ENCODE measurements at places on chromosomes 16 and 17.

DNA sequence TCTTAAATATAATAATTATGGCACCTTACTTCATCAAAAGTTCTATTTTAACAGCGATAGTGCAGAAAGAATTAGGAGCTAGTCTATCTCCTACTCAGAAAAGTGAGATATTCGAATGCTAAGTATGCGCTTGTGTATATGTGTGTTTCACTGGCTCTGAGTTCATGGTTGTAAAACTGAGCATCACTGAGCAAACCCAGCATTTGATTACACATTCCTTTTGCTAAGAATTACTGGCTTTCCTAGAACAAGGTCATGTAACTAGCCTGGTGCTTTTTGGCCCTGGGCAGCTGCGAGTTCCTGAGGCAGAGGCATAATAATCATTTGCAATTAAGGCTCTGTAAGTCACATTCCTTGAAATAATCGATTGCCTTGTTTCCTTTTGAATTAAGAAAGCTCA is 157.2 kb downstream of the SNX29 start:
- no peak for DNase-seq

DNA sequence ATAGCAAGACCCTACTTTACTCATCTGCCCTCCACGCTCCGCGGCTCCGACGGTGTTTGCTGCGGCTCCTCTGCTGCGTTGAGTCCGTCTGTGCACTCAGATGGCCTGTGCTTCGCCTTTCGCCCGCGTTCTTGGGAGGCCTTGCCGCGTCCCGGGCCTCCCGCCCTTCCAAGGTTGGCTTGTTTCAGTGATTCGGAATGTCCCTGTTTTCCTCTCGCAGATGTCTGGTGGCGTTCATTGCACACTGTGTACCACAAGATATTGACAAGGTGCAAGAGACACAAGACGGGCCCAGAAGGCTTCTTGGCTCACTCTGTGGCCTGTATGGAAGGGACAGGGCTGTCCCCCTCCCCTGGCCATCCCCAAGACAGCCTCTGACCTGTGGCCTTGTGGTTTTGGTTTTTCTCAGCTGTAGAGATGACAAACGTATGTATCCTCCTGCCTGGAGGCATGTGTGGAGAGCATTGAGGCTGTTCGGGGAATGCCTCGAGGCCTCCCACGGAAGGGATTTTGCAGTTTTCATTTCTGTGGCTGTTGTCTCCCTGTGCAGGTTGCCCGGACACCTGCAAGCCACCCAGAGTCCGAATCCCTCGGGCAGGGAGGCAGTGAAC is 15.4 kb downstream of the MGRN1 start:
- no peak for DNase-seq

DNA sequence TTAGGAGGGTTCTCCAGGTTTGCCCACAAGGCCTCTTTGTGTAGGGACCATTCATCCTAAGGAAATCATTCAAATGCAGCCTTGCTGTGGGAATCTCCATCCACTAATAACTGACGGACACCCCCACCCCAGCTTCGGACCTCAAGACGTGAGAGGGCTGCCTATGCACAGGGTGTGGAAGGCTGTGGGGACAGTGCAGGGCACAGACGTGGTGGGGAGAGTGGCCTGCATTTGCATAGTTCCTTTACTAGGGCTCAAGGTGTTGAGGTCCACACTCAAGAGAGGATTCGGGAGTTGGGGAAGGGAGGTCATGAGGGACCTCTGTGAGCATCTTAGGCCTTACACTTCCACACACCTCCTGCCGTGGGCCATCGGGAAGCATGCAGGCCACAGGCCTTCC is 9.8 kb downstream of the DUSP3 start:
- DNase-seq, result no peak

DNA sequence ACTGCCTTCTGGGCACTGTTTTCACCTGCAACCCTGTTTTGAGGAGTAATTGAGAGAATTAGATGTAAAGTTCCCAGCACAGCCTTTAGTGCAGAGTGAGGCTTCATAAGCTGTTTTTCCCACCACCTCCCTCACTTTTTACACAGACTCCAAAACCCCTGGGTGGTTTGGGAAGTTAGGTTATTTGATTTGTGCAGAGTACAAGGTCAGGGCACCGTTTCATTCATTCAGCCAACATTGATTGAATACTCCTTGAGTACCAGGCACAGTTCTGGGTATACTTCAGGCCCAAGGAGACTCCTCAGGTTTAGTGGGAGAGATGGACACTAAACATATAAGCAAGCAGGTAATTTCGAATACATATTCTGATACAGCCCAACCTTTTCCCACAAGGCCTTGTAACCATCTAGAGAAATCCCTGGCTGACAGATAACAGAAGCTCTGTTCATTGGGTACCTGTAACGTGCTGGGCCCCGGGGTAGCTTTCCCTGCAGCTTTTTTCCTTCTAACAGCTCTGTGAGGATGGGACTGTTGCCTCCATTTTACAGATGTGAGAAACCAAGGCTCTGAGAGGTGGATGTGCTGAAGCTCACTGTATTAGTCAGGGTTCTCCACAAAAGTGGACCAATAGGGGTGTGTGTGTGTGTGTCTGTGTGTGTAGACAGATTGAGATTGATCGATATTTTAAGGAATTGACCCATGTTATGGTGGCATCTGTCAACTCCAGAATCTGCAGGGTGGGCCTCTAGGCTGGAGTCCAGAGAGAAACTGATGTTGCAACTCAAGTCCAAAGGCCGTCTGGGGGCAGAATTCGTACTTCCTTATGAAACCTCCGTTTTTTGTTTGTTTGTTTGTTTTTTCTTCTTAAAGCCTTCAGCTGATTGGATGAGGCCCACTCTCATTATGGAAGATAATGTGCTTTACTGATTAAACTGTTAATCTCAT is 234.7 kb downstream of the SNX29 start:
- no peak for DNase-seq

DNA sequence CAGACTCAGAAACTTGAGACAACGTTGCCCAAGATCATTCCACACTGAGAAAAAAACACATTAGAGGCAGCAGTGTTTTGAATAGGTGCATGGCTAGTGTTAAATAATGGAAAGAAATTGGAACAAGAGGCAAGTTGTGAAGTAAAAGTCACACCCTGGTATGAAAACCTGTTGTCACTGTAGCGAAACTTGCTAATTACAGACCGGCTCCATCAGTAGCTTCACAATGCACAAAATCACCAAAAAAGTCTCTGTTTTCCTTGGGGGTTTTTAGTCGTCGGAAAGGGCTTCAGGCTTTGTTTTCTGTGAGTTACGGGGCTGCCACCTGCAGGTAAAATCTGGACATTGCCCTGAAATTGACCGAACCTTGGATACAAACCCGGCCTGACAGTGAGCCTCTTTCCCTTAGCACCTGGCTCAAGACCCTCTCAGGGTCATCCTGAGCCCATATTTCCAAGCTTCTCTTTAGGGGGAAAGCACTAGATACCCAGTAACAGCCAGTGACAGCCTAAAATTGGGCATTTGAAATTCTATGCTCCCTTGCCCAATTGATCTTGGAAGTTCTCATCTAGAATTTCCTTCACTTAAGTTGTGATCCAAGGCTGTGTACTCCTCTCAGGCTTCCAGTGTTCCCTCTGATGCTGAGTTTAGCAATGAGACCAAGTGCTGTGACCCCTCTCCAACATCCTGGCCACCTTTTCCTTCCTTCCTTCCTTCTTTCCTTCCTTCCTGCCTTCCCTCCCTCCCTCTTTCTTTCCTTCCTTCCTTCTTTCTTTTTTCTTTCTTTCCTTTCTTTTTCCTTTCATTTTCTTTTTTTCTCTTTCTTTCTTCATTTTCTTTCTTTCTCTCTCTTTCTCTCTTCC is 7.2 kb upstream of the GRB2 start:
- DNase-seq, result peak; percentile 60

- DNase-seq, result no peak
Observed at GRCh38 chr16:89149386-89149785, 22.2 kb upstream of the CDH15 start.

All from activated T-cell treated with anti-CD3 and anti-CD28 coated beads for 24 hours (primary cell).